Progenitor cell of endocrine pancreas (in vitro differentiated cells): ENCODE measurements at places on chromosomes 5 and 9. TPM values are rescaled to one million over a fixed set of nuclear protein-coding genes. Genes with fewer than 3 reads are reported as not detected.

DNA sequence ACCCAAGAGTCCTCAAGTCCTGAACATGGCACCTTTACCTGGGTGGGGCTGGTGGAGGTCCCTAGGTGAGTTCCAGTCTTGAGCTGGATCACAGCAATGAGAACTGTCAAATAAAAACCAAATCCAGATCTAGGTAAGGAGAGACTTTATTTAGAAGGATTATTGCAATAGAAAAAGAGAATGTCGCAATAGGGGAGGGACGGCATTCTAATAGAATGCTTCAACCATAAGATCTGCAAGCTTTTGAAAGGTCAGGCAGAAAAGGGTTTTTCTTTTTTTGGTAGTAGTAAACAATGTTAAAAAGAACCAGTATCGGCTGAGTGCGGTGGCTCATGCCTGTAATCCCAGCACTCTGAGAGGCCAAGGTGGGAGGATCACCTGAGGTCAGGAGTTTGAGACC, 5.2 kb upstream of the GCNT1 start:
- DNase-seq, result no peak

DNA sequence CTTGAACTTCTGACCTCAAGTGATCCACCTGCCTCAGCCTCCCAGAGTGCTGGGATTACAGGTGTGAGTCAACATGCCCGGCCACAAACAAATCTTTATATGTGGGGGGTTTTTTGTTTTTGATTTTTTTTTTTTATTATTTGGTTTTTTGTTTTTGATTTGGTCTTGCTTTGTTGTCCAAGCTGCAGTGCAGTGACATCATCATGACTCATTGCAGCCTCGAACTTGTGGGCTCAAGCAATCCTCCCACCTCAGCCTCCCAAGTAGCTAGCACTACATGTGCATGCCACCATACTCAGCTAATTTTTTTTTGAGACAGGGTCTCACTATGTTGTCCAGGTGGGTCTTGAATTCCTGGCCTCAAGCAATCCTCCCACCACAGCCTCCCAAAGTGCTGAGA, 42.4 kb downstream of the ALDH7A1 start:
- DNase-seq, result no peak

GRCh38 chr5:57836921-57837320, 354.3 kb upstream of the ACTBL2 start:
- no peak for DNase-seq

DNA sequence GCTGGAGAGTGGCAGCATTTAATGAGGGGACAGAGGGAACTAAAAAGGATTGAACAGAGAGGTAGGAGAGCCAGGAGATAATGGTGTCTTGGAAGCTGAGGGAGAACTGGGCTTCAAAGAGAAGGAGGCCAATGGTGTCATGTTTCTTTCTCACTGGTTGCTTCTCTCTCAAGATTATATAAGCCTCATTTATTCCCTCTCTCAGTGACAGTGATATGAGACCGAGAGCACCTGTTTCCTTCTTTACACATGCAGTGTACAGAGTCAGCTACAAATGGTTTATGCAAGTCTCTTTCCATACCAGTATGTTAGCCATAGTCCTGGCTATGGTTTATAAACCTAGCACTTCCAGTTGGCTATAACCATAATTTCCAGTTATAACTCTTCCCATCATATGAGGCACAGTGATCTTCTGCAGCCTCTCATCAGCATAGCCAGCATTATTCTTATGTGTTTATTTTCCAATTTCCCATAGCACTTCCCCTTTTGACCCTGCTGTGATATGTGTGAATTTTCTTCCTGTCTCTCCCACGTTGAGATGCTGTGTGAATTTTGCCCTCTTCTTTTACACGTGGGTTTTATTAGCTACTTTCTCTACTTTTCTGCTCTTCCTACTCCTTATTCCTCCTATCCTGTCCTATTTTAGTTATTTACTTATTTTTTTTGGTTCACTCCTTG, 71.2 kb downstream of the UNC13B start:
- DNase-seq, result no peak

DNA sequence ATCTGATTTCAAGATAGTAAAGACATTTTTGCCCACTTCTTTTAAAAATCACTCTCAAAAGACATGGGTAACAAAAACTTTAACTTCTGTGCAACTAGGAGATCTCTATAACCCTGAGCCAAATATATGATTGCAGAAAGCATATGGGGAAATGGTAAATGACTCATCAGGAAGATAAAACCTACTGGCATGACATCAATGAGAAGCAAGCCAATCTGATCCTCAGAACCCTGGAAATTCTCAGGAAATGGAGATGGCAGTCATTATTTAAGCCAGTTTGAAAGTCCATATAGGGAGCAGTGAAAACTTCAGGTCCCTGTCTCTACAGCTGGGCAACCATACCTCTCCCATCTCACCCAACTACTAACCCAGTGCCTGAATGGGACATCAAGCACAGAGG, 249.7 kb upstream of the NREP start:
- DNase-seq, result no peak

GRCh38 chr5:153461341-153461740, 29.1 kb upstream of the GRIA1 start:
- DNase-seq, result no peak

- no peak for DNase-seq
Measured at GRCh38 chr9:18891946-18892670, 140.9 kb downstream of the SAXO1 start.

GRCh38 chr5:122163121-122164069, 34.0 kb downstream of the ZNF474 start:
- no peak for DNase-seq

DNA sequence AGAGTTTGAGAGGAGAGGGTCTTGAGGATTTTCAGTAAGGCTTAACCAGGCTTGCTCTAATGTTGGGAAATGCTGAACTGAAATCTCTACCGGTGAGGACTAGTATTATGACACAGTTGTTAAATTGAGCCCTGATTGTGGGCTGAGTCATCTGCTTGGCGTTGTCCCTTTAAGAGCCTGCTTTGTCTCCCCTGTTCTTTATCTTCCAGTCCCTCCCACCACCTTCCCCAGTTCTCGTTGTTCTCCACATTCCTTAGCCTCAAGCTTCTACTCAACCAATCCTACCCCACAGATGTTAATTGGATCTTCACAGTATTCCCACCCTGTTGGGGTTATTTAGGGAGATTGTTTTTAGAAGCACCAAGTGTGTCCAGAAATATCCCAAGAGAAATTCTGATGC, 57.6 kb downstream of the ANKRD55 start:
- DNase-seq, result no peak

- no peak for DNase-seq
Measured at GRCh38 chr5:135309391-135310327, 89.4 kb downstream of the MACROH2A1 start.

GRCh38 chr5:138872841-138873465, 2.2 kb downstream of the LRRTM2 start:
- no peak for DNase-seq

- DNase-seq, result no peak
Measured at GRCh38 chr9:124805186-124805585, 28.3 kb downstream of the OLFML2A start.

GRCh38 chr9:126626127-126626925, 12.6 kb downstream of the LMX1B start:
- DNase-seq, result no peak

DNA sequence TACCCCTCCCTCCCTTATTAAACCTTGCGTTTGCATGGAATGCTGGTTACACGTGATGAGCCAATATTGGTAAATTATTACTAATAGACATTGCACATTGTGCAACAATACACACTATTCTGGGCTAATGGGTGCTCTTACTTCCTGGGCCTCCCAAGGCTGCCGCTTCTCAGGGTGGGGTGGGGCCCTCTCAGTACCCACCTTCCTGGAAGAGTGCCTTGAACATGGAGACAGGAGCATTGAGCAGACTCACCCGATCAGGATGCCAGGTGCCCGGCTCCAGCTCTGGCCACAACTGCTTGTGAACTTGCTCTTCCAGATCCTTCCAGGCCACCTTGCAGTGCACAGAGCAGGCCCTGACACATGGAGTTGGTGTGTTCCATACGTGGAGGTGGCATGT, 24.7 kb upstream of the CEP72 start:
- DNase-seq, result no peak

- no peak for DNase-seq
Measured at GRCh38 chr5:67240065-67240464, 43.5 kb upstream of the CD180 start.

DNA sequence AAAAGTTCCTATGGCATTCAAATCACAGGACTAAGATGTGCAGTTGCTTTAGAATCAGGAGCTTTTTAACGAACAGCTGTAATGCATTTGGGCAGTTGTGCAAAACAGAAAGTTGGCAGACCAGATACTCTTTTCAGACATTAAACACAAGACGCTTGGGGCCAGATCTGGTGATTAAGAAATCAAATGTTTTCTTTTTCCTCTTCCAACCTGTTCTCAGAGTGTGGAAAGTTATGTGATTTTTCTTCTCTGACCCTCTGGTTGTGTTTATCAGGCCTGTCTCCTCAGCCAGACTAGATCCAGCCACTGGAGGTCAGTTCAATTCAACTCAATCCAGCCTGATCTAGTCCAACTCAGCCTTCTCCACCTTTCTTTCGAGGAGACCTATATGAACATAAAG, 298.5 kb upstream of the PCSK5 start:
- no peak for DNase-seq

DNA sequence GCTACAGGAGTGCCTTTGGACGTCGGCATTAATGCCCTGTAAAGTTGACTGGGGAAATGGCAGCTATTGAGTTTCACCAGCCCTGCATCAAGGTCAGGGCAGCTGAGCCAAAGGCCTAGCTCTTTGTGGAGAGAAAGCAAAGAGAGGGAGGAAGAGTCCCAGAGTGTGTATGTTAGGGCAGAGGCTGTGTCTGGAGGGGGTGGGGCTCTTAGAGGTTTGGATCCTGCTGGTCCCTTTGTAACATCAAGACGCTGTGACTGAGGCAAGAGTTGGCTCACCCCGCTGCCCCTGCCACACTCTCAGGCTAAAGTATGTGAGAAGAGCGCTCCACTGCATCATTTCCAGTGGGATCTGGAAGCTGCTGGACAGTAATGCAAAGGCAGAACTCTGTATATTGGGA, 34.3 kb downstream of the TMOD1 start:
- DNase-seq, result no peak

DNA sequence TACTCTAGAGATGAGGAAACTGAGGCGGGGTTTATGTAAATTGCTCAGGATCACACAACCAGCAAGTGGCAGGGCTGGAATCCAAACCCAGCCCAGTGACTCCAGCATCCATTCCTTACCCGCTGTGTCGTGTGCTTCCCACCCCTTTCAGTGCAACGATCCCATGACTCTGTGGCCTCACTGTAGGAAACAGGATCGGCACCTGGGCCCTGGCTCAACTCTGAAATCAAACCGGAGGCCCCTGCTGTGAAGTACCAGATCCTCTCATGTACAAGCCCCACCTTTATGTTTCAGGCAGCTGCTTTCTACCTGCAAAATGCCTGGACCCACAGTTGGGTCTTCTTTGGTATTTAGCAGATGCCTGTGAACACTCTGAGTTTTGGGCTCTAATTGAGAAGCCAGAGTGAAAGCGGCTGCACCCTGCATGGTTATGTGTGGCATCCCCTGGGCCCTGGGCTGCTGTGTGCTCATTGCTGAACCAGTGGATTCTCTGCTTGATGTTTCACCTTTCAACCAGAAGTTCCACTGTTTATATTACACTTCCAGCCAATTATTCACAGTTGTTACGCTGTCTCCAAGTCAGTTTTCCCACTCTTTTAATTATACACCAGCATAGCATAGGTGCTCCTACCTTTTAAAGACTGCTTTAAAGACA, 36.7 kb downstream of the ABLIM3 start:
- no peak for DNase-seq

GRCh38 chr5:141560151-141560550, 58.6 kb downstream of the DIAPH1 start:
- DNase-seq, result no peak

DNA sequence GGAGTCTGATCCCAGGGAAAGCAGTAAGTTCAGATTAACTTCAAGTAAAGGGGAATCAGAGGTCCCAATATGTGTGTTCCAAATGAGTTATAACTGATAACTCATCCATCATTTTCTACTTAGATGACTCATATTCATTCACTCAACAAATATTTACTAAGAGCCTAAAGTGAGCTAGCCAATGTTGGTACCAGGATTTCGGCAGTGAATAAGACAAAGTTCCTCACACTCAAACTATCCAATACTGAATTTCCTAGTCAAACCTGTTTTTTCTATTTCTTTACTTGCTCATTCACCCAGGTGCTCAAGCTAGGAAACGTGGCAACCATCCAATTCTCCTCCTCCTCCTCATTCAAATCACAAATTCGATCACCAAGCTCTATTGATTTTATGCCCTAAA, 25.8 kb downstream of the FBXW2 start:
- DNase-seq, result no peak

Gene BARHL1
- not detected in 2 replicates for total RNA-seq

Gene FAXDC2
- total RNA-seq, result 14.8 and 15.8 TPM in 2 replicates

Gene KIF20A
- total RNA-seq, result 26.7 and 28.8 TPM in 2 replicates

Gene ANKRD20A1
- 1.6 and 2.2 TPM in 2 replicates for total RNA-seq

Gene ZSWIM6
- total RNA-seq, result 33.4 and 35.2 TPM in 2 replicates

Gene CKS2
- 98.7 and 99.1 TPM in 2 replicates for total RNA-seq

Gene DAPK1
- 202 and 228 TPM in 2 replicates for total RNA-seq

Gene PFDN1
- 63.4 and 65.1 TPM in 2 replicates for total RNA-seq
